Fibroblast of skin of right biceps (primary cell): ENCODE measurements at places on chromosomes 5 and 9.
A peak's percentile ranks its signal among the peaks of the same experiment; 100 is the strongest.

DNA sequence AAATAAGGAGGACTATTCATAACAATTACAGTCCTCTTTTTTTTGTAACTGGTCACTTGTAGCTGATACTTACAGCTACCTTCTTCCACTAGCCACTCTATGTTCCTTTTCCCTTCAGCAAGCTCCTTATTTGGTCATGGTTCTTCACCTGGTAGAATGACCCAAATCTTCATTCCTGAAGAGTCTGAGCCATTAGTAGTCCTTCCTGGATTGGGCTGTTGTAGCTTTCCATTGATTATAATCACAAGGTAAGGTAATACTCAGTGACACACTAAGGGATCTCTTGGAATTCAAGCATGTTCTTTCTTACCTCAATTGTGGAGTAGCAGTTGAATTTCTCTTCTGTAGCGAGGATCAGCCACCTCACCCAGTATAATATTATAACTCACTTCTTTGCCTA, 25.5 kb upstream of the ITGA2 start:
- DNase-seq = no peak

GRCh38 chr5:56518820-56519219, 285.7 kb upstream of the ANKRD55 start:
- DNase-seq = no peak

DNA sequence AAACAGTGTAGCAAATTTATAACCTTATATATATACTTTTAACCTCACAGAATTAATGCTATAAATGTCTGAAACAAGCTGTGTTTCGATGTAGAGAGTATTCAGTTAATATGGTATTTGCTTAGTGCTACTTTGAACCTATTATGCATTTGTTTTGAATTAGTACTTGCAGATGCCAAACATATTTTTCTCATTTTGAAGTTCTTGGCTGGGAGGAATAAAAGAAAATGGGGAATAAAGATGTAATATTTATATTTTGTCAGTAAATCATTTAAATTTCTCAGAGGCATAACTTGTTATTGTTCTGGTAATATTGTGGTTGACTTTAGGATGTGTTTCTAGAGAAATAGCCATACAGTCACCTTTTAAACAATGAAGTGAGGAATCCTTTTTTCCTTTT, 175.9 kb upstream of the IZUMO3 start:
- no peak for DNase-seq

- no peak for DNase-seq
Observed at GRCh38 chr5:147303251-147303650, 68.4 kb downstream of the STK32A start.

DNA sequence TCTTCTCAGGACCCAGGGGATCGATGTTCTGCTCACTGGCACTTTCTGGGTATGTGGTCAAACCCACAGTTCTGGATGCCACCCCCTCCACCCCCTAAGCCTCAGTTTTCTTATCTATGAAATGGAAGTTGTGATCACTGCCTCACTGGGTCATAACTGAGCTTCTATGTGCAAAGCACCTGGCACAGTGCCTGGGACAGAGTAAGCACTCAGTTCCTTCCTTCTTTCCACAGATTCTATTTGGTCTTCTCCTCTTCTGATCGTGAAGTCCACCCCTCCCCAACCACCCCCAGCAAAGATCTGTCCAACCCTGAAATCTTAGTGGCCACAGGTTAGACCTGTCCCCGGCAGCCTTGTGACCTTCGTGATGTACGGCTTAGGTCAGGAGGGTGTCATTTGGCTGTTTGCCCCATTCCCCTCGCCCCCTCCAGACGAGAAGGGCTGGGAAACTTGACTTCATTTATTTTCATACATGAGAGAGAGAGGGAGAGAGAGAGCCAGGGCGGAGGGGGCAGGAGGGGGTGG, 181.4 kb downstream of the FGF18 start:
- no peak for DNase-seq

DNA sequence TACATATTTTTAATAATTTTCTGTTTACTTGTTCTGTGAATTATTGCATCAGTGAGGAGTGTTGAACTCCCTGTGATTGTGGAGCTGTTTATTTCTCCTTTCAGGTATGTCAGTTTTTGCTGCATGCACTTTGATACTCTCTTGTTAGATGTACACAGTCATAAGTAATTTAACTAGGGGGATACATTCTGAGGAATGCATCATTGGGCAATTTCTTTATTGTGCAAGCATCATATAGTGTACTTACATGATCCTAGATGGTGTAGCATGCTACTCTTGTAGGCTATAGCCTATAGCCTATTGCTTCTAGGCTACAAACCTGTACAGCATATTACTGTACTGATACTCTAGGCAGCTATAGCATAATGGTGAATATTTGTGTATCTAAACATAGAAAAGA, 9.5 kb downstream of the DENND4C start:
- DNase-seq = peak; percentile 6

DNA sequence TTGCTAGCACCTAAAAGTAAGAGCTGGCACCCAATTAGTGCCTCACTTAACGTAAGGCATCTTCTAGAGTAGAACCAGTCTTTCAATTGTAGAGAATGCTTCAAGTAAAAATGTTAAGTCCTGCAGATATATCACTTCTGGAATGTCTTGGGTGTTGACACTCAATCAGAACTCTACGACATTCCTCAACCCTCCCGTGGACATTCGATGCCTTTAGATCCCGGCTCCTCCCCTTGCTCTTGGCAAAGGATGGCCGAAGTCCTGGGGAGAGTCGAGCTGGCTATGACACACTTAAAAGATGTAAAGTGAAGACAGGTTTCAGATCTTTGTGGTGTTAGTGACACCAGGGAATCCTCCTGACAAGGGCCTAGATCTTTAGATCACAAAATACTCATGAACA, 87.5 kb upstream of the ERCC6L2 start:
- DNase-seq = peak; percentile 53

GRCh38 chr5:111132731-111133435, 40.7 kb downstream of the WDR36 start:
- DNase-seq = no peak

DNA sequence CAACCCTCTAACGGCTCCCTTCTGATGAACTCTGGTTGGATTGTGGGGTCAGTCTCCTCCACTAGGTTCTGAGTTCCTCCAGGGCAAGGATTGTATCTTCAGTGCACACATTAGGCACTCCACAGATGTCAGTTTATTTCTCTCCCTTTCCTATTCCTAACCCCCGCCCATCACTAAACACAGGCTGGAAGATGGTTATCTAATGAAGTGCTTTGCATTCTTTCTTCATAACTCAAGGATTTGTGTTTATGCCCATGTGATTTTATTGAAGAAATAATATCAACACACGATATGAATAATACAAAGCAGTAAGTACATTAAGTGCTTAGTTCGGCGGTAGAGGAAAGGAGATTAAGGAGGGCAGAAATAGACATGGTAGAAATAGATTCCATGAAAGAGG, 4.4 kb upstream of the CREBRF start:
- peak; percentile 67 for DNase-seq

DNA sequence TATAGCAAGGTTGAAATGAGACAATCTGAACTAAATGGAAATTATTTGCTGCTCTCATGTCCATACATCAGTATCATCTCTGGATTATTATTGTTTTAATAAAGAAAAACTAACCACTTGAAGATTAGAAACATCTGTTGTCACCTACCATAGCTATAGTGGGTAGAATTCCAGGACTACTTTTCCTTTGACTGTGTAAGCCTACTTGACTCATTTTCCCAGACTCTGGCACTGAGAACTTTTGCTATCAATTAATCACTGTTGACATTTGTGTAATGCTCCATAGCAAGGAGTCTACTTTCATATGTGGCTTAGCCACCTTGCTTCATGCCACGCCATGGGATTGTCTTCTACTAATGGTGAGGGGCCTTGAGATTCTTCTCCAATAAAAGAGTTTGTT, 59.9 kb upstream of the ARRDC3 start:
- DNase-seq = peak; percentile 88

DNA sequence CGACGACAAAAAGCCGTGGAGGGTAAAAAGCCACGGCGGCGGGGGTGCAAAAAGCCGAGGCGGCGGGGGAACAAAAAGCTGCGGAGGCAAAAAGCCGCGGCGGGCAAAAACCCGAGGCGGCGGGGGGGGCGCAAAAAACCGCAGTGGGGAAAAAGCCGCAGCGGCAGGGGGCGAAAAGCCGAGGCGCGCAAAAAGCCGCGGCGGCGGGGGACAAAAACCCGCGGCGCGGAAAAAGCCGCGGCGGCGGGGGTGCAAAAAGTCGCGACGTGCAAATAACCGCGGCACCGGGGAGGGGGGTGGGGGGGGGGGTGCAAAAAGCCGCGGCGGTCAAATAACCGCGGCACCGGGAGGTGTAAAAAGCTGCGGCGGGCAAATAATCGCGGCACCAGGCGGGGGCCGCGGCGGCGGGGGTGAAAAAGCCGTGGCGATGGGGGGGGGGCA, 511.5 kb downstream of the FOXD4L5 start:
- no peak for DNase-seq

DNA sequence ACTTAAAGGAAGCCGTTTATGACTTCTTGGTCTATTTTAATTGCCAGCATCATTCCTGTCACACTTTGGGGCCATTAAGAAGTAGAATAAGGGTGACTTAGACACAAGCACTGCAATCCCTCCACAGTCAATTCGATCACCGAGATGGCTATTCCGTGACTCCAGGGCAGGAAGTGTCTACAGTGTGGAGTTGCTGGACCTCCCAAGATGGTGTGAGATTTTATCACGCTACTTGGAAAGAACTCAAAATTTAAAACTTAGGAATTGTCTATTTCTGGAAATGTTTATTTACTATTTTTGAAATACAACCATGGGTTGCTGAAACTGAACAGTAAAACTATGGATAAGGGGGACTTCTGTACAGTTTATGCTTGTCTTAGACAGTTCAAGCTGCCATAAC, 6.2 kb downstream of the FBXL7 start:
- no peak for DNase-seq
